ENCODE measurements at places on chromosomes 12 and 14. TPM values are rescaled to one million over a fixed set of nuclear protein-coding genes. Genes with fewer than 3 reads are reported as not detected.

Gene TM9SF1
- total RNA-seq = 47.4 TPM

Gene LTBR
- total RNA-seq = 1.6 TPM

Gene NPAS3
- 21.1 TPM for total RNA-seq

GRCh38 chr14:29039171-29039570 is 272.6 kb downstream of the FOXG1 start:
- DNase-seq = no peak
- H3K4me3 ChIP-seq = no peak overlapping the region
- H3K36me3 ChIP-seq = no peaks in the 10 kb centered on the region
- no peak overlapping the region for H3K27ac ChIP-seq
- no peaks in the 10 kb centered on the region for H3K4me1 ChIP-seq
- H3K27me3 ChIP-seq = no peaks in the 10 kb centered on the region

GRCh38 chr12:121424624-121424975 is 24.7 kb downstream of the RNF34 start:
- DNase-seq = no peak
- no peak overlapping the region for H3K4me3 ChIP-seq
- peaks cover 15% of the 10 kb centered on the region for H3K36me3 ChIP-seq
- H3K27me3 ChIP-seq = no peaks in the 10 kb centered on the region

DNA sequence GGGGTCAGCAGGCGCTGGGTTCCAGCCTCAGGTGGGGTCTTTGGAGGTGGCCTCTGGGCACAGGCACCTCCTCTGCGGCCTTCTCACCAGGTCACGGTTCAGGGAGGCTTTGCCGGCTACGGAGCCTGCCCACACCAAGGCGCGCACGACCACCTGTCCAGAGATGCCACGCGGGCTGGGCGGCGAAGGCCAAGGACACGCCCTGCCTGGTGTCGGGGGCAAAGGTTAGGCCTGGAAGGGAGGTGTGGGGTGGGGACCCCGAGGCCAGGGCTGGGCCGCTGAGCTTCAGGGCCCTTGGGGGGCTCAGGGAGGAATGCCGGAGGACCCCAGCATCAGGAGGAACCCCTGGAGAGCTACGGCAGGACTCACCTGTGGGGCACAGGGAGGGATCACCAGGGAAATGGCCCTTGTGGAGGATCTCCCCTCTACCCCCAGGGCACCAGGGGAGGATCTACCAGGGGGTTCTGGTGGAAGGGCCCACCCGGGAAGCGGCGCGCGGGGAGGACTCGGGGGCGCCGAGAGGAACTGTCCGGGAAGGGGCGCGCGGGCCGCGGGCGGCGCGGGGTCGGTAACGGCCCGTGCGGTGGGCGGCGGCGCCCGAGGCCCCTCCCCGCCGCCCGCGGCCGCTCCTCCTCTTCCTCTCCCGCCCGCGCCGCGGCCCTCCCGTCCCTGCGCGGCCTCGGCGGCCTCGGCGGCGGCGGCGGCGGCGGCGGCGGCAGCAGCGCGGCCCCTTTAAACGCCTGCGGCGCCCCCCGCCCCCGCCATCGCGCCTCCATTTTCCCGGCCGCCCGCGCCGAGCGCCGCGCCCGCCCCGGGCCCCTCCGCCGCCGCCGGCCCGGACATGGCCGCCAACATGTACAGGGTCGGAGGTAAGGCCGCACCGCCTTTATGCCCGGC is at the start of gene MTA1:
Gene MTA1, plus strand, starts transcription at position 633 of the 897 bp plus-strand sequence. Its CDS starts 209 bp downstream, at position 842.
- no peaks in the 10 kb centered on the region for H3K27me3 ChIP-seq
- DNase-seq = peak; percentile 24
- peaks cover 32% of the 10 kb centered on the region for H3K4me1 ChIP-seq
- H3K36me3 ChIP-seq = no peaks in the 10 kb centered on the region

DNA sequence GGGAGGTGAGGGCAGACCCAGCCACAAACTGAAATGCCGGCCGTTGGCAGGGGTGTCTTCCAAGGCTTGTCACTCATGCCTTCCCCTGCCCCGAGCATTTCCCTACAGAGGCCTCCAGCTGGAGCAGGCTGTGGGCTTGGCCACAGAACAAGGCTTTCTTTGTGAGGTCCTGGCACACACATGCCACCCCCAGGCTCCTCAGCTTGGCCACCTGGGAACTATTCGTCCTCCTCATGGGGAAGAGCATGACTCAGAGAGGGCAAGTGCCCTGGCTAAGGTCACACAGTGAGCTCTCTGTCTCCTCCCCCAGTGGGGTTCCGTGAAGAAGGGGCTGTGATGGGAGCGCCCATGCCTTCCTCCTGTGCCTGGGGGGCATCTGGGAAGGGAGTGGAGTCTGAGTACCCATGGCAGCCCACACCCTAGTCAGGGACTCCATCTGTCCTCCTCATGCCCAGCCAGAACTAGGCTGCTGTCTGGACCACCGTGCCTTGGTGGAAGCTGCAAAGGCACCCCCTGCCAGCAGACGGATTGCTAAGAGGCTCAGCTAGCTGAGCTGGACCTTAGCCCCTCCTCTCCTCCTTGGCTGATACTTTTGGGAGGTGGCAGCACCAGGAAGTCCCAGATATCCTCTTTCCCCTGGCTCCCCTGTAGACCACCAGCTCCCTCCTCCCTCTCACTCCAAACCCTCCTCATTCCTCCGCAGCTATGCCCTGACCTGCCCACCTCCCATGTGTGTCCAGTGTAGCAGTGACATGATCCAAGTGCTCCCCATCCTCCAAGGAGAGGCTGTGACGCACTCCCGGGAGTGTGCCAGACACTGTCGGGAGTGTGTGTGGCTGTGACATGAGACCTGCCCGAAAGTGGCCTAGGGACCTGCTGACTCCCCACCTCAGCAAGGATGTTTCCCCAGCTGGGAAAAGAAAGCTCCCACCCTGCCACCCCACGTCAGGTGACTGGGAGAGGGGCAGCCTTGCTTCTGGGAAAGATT is 21.4 kb downstream of the ABCB9 start:
- no peak overlapping the region for H3K4me3 ChIP-seq
- DNase-seq = peak; percentile 28
- H3K27ac ChIP-seq = peak overlapping the region; percentile 67
- peaks cover 36% of the 10 kb centered on the region for H3K4me1 ChIP-seq
- H3K36me3 ChIP-seq = no peaks in the 10 kb centered on the region
